Liver (tissue), 10 donors: ENCODE measurements at places on chromosomes 2 and 18.

DNA sequence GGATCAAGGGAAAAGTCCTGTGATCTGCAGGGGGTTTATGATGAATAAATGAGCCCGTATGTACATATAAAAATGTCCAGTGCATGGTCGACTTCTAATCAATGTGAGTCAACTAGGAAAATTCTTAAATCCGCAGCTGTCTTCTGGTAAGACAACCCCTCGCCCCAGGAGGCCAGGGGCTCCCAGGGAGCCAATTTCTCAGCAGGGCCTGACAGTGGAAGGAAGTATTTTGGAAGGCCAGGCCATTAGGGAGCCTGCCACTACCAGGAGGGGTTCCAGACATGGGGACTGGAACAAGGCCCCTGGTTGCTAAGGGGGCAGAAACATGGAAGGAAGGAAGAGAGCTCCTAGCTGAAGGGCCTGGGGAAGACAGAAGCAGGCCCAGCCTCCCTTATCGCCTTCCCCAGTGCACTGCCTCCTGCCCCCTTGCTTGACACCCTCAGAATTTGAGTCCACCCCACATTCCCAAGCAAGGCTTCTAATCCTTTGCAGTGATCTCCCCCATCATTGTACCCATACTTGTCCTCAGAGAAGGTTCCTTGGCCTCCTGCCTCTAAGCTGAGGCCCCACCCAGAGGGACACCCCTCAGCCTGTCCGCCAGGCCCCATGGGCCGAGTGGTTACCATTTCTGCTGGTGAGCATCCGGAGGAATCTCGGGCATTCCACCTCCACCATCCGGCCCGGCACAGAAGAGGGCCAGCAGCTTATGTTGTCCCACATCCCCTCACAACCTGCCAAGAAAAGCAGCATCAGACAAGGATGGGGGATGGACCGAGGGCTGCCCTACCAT, 45.9 kb downstream of the SCTR start:
- peak; percentile 21 for DNase-seq

DNA sequence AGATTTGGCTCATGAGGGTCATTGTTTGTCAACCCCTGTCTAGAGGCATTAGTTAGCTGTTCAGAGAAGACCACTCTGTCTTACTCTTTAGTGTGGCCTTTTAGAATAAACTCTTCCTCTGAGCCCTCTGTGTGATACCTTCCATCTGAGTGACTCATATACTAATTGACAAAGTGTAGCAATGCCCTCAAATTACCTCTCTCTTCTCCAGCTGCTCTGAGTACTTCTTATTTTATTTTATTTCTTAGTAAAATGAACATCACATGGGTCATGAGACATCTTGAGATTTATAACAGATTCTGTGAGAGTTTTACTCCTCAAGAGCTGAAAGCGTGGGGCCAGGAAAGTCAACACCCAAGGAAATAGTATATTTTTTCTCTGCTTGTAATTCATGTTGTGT, 67.4 kb downstream of the KCTD18 start:
- no peak for DNase-seq

- DNase-seq: peak; percentile 37
Measured at GRCh38 chr2:66575625-66576310, 140.8 kb downstream of the MEIS1 start.

DNA sequence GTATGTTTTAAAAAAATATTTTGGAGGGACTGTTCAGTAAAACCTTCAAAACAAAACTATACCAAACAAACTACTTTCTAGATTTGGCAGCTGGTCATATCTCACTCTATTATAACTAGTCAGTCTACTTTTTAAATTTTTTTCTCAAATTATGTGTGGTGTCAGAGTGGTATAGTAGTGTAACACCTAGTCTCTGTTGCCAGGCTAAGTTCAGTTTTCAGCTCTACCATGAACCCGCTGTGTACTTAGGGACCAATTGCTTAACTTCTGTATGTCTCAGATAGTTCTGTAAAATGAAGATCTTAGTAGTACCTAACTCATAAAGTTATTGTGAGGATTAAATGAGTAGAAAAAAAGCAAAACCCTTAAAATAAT, 54.3 kb downstream of the GPD2 start:
- DNase-seq: no peak

- no peak for DNase-seq
Measured at GRCh38 chr2:241161646-241162281, 11.5 kb downstream of the PPP1R7 start.

- DNase-seq: no peak
Measured at GRCh38 chr2:64836566-64836965, 152.6 kb upstream of the SLC1A4 start.
